ENCODE measurements at places on chromosomes 12 and 14.

- DNase-seq: no peak
These were observed 527 bp upstream of the CARMIL3 start for GRCh38 chr14:24051176-24051788.

DNA sequence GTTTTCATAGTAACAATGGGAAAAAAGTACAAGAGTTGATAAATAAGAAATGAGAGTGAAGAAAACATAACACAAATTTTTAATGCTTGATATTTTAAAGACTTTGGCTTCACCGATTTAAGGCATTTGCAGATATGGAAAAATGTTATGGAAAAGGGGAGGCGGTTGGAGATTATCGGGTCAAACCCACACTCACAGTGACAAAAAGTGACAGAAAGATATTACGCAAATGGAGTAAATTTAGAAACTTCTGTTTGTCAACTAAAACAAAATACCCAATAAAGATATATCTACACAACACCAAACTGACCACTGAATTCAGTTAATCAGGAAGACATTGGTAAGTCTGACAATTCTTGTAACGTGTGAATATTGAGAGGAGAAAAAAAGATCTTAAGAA lies 2.5 kb downstream of the PPP1R12A start:
- DNase-seq: no peak

- no peak for DNase-seq
These were observed 7.2 kb downstream of the DTD2 start for GRCh38 chr14:31449971-31450610.

- no peak for DNase-seq
These were observed 29.7 kb downstream of the ZNF410 start for GRCh38 chr14:73916324-73916723.

- DNase-seq: no peak
These were observed 2.3 kb downstream of the AVIL start for GRCh38 chr12:57816001-57816854.

DNA sequence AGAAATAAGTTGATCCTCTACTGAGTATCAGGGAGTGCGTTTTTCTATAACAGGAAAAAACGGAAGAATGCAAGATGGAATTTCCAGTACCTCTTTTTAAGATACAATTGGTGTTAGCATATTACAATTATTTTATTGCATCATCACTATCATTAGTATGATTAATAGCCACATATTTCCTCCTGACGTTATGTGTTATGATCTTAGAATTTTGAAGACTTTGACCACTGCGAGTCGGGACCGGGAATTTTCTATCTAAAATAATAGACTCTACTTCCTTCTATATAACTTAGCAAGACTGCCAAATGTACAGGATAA lies 679 bp upstream of the SAV1 start:
- no peak for DNase-seq

- no peak for DNase-seq
These were observed 17.4 kb downstream of the PAWR start for GRCh38 chr12:79673354-79673753.

All from activated CD8-positive, alpha-beta memory T cell treated with anti-CD3 and anti-CD28 coated beads for 24 hours (primary cell).